ENCODE measurements at places on chromosomes 6 and 20.

DNA sequence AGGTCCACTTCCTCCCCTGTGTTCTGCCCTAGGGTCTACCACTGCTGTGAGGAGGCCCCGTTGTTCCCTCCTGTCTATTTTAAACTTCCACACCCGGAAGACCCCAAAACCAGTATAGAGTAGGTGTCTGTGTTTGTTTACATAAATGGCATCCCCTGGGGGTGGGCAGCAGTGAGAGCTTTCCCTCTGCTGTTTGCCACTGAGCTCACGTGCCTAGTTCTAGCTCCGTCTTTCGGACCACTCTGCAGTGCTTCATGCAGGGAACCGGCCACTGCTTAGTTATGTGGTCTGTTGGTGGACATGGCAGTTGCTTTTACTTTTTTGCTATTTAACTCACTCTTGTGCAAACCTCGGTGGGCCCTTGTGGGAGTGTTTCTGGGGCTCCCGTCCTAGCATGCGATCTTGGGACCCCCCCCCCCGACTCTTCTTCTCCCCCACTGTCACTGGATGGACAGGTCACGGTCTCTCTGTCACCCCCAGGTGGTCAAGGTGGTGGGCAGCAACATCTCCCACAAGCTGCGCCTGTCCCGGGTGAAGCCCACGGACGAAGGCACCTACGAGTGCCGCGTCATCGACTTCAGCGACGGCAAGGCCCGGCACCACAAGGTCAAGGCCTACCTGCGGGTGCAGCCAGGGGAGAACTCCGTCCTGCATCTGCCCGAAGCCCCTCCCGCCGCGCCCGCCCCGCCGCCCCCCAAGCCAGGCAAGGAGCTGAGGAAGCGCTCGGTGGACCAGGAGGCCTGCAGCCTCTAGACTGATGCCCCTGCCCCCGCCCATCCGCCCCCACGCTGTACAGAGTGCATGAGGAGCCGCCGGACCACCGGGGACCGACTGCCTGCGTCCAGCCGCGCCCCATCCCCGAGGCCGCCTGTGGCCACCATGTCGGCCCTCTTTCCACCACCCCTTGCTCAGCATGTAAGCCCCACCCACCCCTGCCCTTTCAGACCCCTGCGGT lies 40.9 kb downstream of the VSTM2L start:
- DNase-seq = no peak

- DNase-seq = no peak
Measured at GRCh38 chr6:14981960-14982359, 263.9 kb upstream of the JARID2 start.

DNA sequence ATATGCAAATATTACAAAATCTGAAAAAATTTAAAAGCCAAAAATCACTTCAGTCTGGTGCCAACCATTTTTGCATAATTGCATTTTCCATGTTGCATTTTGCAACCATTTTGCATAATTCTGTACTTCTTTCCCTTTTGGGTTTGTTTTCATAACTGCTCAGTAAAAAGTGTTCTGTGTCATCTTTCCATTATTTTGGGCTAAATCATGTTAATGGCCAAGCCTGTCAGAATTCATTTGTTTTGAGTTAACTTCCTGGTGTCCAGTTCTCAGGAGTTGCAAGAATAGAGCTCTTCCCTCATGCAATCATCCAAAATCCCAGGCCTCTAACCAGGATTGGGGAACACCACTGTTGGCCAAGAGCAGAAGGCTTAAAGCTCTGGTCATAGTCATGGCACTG lies 133.6 kb downstream of the MTHFD1L start:
- no peak for DNase-seq

DNA sequence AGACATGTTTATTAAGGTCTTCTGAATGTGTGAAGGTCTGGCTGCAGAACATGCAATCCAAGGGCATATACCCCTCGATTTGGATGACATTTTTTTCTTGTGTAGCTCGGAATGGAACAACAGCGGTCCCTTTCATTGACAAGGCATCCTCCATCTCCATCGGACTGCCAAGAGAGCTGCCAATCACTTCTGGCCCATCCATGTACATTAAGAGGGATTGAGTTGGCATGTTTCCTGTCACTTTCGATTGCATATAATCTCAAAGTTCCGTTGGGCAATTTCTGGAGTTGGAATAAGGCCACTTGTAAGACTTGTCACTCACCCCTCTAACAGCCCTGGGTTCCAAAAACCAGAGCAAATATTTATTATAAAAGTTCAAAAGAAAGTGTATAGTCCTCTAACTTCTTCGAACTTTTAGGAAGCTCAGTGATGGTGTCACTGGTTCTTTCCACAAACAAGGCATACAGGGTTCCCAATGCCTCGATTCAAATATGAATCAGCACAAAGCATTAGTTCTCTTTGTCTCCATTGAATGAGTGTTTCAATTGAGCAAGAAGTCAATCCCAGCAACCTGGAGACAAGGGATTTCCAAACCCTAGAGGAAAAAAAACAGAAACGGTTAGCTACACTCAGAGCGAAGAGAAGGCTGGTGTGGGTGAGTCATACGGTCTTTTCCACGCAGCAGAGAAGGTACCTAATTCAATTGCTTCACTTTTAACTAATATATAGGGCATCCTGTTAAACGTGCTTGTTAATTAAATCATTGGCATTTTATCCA lies 10.9 kb downstream of the ZNF217 start:
- no peak for DNase-seq

DNA sequence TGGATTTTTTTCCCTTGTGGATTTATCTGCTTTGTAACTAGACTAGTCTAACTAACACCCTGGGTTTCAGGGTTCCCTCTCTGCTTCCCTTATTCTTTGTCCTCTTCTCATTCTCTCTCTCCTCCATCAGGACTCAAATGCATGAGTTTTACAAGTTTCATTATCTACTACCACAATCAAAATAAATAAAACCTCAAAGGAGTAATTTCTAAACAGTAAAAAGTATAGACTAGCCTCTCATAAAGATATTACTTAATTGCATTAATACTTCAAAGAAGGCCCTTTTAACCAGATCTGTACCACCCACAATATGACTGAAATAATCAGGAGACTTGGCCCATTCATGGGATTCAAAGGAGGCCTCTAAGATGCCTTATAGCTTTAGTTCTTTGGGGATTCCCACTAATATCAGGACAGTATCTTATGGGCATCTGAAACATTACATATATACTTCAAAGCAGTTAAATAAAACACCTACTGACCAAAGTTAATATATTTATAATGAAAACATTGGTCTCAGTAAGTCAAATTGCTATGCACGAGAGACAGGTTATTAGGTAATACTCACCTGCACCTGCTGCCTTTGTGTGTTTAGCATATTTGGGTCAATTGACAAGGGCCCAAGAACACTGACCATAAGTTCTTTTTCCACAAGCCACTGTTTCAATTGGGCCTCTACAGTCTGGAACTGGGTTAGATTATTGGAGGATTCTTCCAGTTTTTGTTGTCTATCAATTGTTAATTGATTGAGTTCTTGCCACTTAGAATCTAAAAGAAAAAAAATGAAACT lies 85.7 kb downstream of the DST start:
- DNase-seq = no peak

DNA sequence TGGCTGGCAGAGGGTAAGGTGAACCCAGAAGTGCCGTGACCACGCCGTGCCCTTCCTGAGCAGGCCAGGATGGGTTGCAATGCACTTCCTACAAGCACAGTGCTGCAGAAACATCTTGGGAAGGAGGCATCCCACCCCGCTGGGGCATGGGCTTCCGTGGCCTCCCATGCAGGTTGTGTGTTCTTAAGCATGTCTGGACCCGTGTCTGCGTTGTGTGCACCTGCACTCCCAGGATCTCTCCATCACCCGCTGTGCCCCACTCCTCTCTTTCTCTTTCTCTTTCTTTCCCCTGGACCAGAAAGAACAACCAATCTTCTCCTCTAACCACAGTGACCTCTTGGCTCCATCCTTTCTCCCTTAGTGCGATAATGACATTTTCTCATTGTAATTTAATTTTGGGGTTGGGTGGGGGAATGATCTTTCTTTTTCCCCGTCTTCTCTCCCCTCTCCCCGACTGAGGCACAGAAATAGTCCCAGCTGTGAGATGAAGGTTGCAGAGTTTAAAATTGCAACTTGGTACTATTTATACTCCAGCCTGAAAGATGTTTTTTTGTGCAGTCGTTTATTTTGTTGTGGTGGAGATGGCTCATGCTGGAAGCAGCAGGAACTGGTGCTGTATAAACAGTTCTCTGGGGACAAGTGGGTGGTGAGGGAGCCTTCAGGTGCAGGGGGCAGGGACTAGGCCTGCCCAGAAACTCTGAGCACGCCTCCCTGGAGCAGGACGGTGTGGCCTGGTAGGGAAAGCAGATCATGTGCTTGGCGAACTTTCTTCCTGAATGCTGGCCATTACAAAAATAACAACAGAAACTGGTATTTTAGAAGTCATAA lies 20.5 kb downstream of the BCAS4 start:
- DNase-seq = no peak

DNA sequence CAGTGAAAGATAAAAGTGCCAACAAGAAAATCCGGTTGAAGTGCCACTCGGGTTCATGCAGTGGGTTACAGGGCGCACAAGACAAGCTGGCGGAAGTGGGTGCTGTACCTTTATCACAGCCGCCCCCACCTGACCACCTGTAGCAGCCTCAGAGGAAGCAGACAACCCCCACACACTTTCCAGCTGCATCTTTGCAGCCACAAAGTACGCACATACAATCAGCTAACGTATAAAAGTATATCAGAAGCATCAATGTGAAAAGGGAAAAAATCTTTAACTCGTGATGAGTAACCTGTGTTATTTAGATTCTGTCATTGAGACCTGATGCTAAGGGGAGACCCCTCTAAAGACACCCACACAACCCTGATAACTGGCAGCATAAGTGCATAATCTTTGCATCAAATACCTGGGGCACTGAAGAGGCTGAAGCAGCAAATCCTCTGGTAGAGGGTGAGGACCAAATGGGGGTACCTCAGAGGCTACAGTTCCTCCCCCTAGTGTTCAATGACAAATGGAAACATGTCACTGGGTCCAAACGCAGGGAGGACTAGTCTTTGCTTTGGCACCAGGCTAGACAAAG lies 22.1 kb downstream of the BACH2 start:
- peak; percentile 47 for DNase-seq

- no peak for DNase-seq
Measured at GRCh38 chr6:151783692-151784091, 23.8 kb upstream of the ESR1 start.

DNA sequence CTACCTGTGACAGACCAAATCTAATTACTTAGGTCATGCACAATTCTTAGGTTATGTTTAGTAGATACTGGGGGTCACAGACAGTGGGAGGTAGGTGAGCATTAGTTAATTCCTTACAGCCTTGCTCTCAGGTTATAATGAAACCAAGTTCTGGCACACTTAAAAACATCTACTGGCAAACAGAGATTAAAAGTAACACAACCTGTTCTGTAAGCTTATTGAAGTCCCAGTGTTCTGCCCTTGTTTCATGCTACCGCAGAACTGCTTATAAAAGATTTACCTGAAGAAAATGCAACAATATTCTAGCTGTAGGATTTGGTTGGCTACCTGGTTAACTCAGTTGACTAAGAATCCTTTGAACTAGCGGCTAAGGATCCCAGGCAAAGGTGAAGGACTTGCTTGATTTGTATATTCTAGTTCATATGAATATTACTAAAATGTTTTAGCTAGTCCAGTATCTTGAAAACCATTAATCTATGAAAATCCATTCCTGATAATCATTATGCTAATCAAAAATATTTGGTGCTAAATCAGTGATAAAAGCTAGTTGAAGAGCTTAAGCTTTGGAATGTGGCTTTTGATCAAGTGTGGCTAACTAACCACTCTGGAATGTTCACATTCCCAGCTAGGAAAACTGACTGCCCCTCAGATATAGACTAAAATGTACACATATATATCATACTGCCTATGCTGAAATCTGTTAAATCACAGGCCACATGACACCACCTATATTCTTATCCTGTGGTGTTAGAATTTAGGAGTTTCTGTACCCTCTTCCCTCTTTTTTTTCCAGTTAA lies 7.2 kb downstream of the PEX3 start:
- no peak for DNase-seq

DNA sequence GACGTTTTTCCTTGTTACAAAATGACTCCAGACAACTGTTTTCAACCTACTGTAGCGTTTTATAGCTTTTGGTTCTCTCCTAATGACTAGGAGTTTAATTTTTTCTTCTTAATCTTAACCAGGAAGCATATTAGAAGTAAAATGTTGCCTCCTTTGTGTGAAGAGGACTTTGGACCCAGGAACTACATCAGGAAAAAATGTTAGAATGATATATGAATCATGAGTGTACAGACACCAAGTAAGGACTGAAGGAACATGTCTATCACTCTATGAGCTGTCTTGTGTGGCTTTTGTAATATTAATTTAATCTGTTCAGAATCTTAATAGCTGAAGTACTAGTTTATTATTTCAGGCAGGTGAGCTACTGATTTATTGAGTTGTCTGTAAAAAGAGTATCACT lies 71.0 kb upstream of the MARCKS start:
- DNase-seq = no peak
